ENCODE measurements at places on chromosomes 5 and 9. TPM values are rescaled to one million over a fixed set of nuclear protein-coding genes. Genes with fewer than 3 reads are reported as not detected.

HBEGF gene
- total RNA-seq, result 15.4 TPM

DNA sequence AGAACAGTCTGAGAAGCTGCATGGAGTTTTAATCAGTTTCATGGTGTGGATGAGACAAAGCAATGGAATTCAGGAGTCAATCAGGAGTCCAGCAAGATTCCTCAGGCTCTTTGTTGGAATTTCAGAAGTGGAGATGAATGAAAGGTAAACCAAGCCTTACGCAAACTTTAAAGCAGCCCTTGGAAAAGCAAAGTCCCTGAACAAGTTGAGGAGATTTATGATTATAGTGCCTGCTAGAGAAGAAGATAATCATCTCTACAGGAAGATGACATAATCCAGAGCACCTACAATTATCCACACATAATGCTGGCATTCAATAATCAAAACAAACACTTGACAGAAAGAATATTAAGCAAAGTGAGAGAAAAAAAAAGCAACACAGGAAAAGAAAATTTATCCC lies 1380.1 kb upstream of the NUDT12 start:
- DNase-seq, result no peak
- no peaks in the 10 kb centered on the region for H3K4me1 ChIP-seq
- no peaks in the 10 kb centered on the region for H3K36me3 ChIP-seq
- no peaks in the 10 kb centered on the region for H3K27me3 ChIP-seq
- H3K4me3 ChIP-seq, result no peak overlapping the region

GKAP1 gene
- total RNA-seq, result 5.5 TPM

GRCh38 chr5:37568893-37569292 lies 189.8 kb downstream of the WDR70 start:
- H3K27ac ChIP-seq, result no peak overlapping the region
- H3K4me3 ChIP-seq, result no peak overlapping the region
- no peaks in the 10 kb centered on the region for H3K27me3 ChIP-seq
- H3K4me1 ChIP-seq, result no peaks in the 10 kb centered on the region

- H3K27me3 ChIP-seq, result no peaks in the 10 kb centered on the region
- H3K4me1 ChIP-seq, result peaks cover 46% of the 10 kb centered on the region
- no peak overlapping the region for H3K4me3 ChIP-seq
- no peak for DNase-seq
Observed at GRCh38 chr5:143227301-143227700, 176.2 kb downstream of the NR3C1 start.

GRCh38 chr5:141779503-141779973 lies 97.5 kb upstream of the ARAP3 start:
- H3K27ac ChIP-seq, result no peak overlapping the region
- no peak overlapping the region for H3K4me3 ChIP-seq
- no peaks in the 10 kb centered on the region for H3K36me3 ChIP-seq
- no peak for DNase-seq
- H3K27me3 ChIP-seq, result no peaks in the 10 kb centered on the region

DNA sequence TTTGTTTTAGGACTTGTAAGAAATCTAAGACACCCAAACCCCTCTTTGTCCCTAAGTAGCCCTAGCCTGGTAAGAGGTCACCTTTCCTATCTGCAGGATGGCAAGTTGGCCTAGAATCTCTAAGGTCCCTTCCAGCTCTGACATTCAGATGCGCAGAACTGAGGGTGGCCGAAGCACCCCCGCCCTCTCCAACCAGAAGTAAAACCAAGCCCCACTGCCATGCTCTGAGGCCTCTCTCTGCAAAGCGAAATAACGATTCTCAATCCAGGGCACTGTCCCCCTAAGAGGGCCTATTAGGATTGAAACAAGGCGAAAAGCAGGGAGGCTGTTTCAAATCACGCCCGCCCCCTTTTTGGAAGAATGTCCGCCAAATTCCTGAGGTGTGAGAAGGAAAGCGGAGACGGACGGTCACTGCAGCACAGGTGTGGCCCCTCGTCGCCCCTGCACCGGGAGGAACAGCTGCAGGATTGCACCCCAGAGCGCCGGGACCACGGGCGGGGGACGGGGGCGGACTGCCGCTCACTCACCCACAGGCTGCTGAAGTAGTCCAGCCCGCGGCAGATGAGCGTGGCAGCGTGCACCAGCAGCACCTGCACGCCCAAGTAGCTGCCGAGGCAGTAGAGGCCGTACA lies 824 bp downstream of the TMEM245 start:
- peak overlapping the region; percentile 93 for H3K4me3 ChIP-seq
- DNase-seq, result no peak
- H3K27me3 ChIP-seq, result no peaks in the 10 kb centered on the region
- H3K27ac ChIP-seq, result peak overlapping the region; percentile 88

DNA sequence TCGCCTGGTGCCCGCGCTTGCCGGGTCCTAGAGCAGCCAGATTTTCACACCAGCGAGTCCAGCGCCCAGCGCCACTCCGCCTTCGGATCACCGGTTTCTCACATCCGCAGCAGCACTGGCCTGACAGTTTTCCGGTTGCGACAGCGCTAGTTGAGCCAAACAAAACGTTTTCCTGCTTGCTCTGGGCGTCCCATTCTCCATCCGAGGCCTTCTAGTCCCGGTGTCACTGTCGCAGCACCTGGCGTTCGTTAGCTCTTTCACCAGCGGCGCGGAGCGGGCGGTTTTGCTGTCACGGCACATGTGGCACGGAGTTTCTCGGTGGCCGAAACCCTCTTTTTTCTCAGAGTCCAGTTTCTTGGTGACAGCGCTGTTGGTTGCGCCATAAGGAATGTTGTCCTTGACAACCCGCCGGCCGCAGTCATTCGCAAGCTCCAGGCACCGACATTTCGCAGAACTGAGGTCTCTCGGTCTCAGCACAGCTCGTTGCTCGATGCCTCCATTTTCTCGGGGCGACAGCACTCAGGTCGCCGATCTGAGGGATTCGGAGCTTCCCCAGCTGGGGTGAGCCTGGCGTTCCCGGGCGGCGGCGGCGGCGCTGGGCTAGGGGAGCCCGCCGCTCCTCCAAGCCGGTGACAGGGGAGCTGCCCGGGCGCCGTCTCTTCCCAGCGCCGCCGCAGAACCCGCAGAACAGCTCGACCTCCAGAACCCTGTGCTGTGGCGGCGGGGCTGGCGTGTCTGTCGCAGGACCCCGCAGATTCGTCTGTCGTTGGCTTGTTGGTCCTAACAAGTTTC lies 47.8 kb downstream of the ANXA2R start:
- H3K4me3 ChIP-seq, result peak overlapping the region; percentile 99
- H3K27ac ChIP-seq, result peak overlapping the region; percentile 100
- H3K4me1 ChIP-seq, result peaks cover 48% of the 10 kb centered on the region
- H3K27me3 ChIP-seq, result no peaks in the 10 kb centered on the region
- peak; percentile 85 for DNase-seq

GRCh38 chr5:122816756-122817155 lies 28.7 kb upstream of the SNX24 start:
- H3K27me3 ChIP-seq, result no peaks in the 10 kb centered on the region
- H3K36me3 ChIP-seq, result peaks cover 6% of the 10 kb centered on the region
- H3K4me1 ChIP-seq, result no peaks in the 10 kb centered on the region
- no peak for DNase-seq
- H3K4me3 ChIP-seq, result no peak overlapping the region

CCDC171 gene
- 1.2 TPM for total RNA-seq

DNA sequence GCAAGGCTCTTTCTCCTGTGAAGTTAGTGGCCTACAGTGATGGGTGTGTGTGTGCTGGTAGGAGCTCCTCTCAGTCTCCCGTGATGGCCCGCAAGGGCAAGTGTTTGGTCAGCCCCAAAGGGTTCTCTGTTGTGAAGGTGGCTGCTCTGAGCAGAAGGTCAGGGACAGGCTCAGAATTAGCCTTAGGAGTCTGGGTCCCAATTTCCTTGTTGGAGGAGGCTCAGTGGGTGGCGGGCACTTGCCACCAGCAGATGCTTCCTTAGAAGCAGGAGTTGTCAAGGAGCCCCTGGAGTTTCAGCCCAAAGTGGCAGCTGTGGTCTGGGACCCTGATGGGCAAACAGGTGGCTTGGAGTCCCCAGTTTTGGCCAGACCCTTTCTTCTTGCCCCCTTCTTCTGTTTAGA lies 154.4 kb downstream of the MACROH2A1 start:
- no peaks in the 10 kb centered on the region for H3K36me3 ChIP-seq
- no peaks in the 10 kb centered on the region for H3K4me1 ChIP-seq
- H3K4me3 ChIP-seq, result no peak overlapping the region
- H3K27me3 ChIP-seq, result no peaks in the 10 kb centered on the region

- peaks cover 58% of the 10 kb centered on the region for H3K36me3 ChIP-seq
- peaks cover 77% of the 10 kb centered on the region for H3K4me1 ChIP-seq
- H3K27me3 ChIP-seq, result no peaks in the 10 kb centered on the region
- peak; percentile 86 for DNase-seq
- H3K27ac ChIP-seq, result peak overlapping the region; percentile 98
- peak overlapping the region; percentile 79 for H3K4me3 ChIP-seq
Observed at GRCh38 chr5:1105350-1106265, 6.3 kb downstream of the SLC12A7 start.

- DNase-seq, result no peak
- no peak overlapping the region for H3K4me3 ChIP-seq
- H3K36me3 ChIP-seq, result no peaks in the 10 kb centered on the region
- peaks cover 3% of the 10 kb centered on the region for H3K27me3 ChIP-seq
Observed at GRCh38 chr5:95768731-95769130, 37.6 kb downstream of the RHOBTB3 start.

- no peak overlapping the region for H3K27ac ChIP-seq
- H3K4me1 ChIP-seq, result peaks cover 41% of the 10 kb centered on the region
- H3K27me3 ChIP-seq, result peaks cover 8% of the 10 kb centered on the region
- H3K4me3 ChIP-seq, result peak overlapping the region; percentile 85
Observed at GRCh38 chr9:4661165-4661564, 929 bp upstream of the PLPP6 start.

OLFM1 gene
- not detected for total RNA-seq

DNA sequence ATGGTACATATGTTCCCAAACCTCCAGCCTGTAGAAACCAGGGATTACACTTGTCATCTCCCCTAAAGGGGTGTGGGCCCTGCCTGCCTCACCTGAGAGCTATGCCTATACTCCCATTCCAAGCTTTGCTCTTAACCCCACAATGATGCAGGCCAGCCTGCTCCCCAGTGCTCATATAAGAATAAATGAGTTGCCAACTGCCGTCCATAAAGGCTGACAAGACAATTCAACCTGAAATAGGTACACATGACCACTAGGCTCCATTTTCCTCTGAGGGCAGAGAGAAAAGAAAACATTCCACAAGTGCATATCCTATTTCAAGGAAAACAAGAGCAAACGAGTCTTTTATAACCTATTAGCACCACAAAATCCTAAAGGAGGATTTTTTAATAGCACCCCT lies 28.4 kb downstream of the SKP1 start:
- peaks cover 59% of the 10 kb centered on the region for H3K4me1 ChIP-seq
- H3K27me3 ChIP-seq, result no peaks in the 10 kb centered on the region
- no peak overlapping the region for H3K4me3 ChIP-seq

GRCh38 chr5:135557076-135557838 lies 21.5 kb upstream of the NEUROG1 start:
- no peak overlapping the region for H3K27ac ChIP-seq
- H3K27me3 ChIP-seq, result peaks cover 29% of the 10 kb centered on the region
- no peak overlapping the region for H3K4me3 ChIP-seq
- DNase-seq, result no peak
- H3K36me3 ChIP-seq, result no peaks in the 10 kb centered on the region
- no peaks in the 10 kb centered on the region for H3K4me1 ChIP-seq

QRFP gene
- total RNA-seq, result not detected

GRM6 gene
- not detected for total RNA-seq

SPATA31D4 gene
- not detected for total RNA-seq

DNA sequence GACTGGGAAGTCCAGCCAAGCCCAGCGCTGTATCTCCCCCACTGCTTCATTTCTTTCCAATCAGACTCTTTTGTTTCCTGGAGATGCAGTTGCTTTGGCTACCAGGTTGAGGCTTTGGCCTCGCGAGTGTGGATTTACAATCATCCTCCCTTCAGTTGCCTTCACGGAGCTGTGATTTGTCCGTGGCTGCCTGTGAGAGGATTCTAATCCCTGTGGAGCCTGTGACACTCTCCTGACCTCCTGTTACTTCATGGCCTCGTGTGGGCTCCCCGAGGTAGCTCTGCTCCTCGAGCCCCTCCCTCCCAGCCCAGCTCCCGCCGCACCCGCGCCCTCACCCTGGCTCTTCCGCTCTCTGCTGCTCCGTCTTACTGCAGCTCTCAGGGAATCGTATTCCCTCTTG lies 107.2 kb upstream of the STC2 start:
- no peak overlapping the region for H3K4me3 ChIP-seq
- H3K36me3 ChIP-seq, result no peaks in the 10 kb centered on the region
- DNase-seq, result no peak
- H3K4me1 ChIP-seq, result no peaks in the 10 kb centered on the region
- no peaks in the 10 kb centered on the region for H3K27me3 ChIP-seq

DNA sequence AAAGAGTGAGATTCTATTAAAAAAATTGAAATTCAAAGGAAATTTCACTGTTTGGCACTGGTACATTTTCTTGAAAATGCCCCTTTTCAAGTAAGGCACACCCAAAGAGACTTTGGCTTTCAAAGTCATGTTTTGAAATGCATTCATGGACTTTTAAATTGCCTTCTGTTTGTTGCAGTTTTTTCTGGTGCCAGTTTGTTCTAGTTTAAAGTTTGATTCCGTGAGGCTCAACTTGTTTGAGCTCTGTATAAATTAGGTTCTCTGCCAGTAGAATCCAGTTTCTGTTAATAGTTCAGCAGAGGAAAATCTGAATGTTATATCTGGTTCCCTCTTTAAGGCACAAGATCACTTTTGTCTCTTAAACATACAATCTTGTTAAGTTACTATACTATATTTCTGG lies 16.4 kb downstream of the ATP6V0E1 start:
- H3K27ac ChIP-seq, result peak overlapping the region; percentile 2
- H3K27me3 ChIP-seq, result no peaks in the 10 kb centered on the region
- peaks cover 39% of the 10 kb centered on the region for H3K36me3 ChIP-seq
- no peak for DNase-seq
- no peak overlapping the region for H3K4me3 ChIP-seq

DNA sequence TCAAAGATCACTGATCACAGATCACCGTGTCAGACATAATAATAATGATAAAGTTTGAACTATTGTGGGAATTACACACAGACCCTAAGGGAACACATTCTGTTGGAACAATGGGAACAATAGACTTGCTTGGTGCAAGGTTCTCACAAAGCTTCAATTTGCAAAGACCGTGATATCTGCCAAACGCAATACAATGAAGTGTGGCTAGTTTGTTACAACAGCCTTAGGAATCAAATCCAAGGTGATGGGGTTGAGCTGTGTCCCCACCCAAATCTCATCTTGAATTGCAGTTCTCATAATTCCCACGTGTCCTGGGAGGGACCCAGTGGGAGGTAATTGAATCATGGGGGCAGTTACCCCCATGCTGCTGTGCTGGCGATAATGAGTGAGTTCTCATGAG lies 20.8 kb downstream of the KYAT1 start:
- H3K4me3 ChIP-seq, result no peak overlapping the region
- DNase-seq, result no peak
- no peaks in the 10 kb centered on the region for H3K36me3 ChIP-seq
- H3K27ac ChIP-seq, result no peak overlapping the region

- no peak overlapping the region for H3K27ac ChIP-seq
- H3K36me3 ChIP-seq, result no peaks in the 10 kb centered on the region
- DNase-seq, result no peak
- peaks cover 80% of the 10 kb centered on the region for H3K27me3 ChIP-seq
- peaks cover 16% of the 10 kb centered on the region for H3K4me1 ChIP-seq
Observed at GRCh38 chr5:73452215-73452614, 3.6 kb upstream of the FOXD1 start.

CHSY3 gene
- not detected for total RNA-seq

- H3K27me3 ChIP-seq, result no peaks in the 10 kb centered on the region
- H3K4me1 ChIP-seq, result no peaks in the 10 kb centered on the region
- no peak overlapping the region for H3K27ac ChIP-seq
- no peak for DNase-seq
- no peak overlapping the region for H3K4me3 ChIP-seq
- no peaks in the 10 kb centered on the region for H3K36me3 ChIP-seq
Observed at GRCh38 chr5:129410488-129410887, 49.6 kb upstream of the ADAMTS19 start.

ENTPD2 gene
- not detected for total RNA-seq
